ENCODE measurements at places on chromosomes 2 and 18.

DNA sequence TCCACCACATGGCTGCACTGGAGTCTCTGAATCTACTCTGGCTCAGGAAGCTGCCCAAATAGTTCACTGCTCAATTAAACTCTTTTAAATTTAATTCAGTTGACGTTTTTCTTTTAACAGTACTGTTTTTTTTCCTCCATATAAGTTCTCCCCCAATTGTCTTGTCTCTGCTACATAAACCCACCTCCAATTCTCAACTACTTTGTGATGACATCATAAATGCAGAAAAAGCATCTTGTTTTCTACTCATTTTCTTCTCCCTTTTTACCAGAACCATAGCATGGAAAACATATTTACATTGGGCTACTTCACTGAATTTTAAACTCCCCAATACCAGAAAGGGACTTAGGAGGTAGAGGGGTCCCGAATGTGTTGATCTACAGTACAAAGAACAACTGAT lies 270.4 kb downstream of the GPD2 start:
- no peak for DNase-seq

GRCh38 chr2:68709421-68709911 lies 25.1 kb upstream of the ARHGAP25 start:
- DNase-seq, result peak; percentile 25

DNA sequence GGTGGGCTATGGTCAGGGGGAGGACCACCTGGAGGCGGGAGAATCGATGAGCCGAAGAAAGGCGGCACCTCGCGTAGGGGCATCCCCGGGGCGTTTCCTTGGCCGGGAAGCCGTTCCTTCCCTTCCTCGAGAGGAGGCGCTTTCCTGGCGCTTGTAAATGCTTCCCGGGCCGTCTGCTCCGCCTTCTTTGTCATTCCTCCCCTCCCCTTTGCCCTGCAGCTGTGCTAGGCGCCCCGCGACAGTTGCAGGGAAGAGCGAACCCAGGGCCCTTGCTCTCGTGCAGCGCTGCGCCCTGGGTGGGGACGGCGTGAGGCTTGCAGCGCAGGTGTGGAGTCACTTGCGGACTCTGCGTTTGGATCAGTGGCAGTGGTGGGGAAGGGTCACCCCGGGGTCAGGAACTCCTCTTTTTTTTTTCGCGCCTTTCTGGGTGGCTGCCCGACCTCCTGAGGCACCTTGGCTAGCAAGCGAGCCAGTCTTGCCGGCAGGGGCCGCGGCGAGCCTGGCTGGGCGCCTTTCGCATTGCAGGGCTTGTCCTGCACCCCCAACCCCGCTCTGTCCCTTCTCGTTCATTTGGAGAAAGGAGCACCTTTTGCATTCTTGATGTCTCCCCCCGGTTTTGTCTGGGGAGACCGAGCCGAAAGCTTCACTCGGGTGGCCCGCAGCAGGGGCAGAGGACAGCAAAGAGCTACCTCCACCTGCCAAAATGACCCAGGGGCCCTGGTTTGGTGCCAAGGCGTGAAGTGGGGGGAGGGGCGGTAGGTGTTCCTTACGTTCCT lies 858 bp downstream of the KCNS3 start:
- peak; percentile 57 for DNase-seq

GRCh38 chr2:63827749-63828148 lies 13.9 kb upstream of the UGP2 start:
- no peak for DNase-seq

Measured in HuH-7.5 (cell line).